ENCODE measurements at places on chromosomes 4 and X. TPM values are rescaled to one million over a fixed set of nuclear protein-coding genes. Genes with fewer than 3 reads are reported as not detected.
A peak's percentile ranks its signal among the peaks of the same experiment; 100 is the strongest.

DNA sequence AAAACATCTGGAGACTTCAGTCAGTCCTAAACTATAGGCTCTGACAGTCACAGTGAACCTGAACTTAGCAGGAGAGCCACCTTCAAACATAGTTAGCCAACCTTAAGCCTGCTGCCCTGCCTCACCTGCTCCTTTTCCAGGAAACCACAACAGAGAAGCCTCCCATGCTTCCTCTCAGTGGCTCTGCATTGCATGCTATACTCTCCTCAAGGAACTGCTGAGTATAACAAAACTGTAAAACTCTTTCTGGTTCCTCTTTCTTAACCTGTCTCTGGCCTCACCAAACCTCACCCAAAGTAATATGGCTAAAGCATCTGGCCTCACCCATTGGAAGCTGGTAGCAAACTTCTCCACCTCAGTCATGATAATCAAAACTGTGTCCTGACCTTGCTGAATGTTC lies 122.1 kb downstream of the ANKRD50 start:
- H3K36me3 ChIP-seq = peaks cover 25% of the 10 kb centered on the region
- H3K4me1 ChIP-seq = no peaks in the 10 kb centered on the region
- DNase-seq = no peak
- H3K4me3 ChIP-seq = no peak overlapping the region
- H3K27me3 ChIP-seq = no peaks in the 10 kb centered on the region

Gene SASH3
- not detected for total RNA-seq

DNA sequence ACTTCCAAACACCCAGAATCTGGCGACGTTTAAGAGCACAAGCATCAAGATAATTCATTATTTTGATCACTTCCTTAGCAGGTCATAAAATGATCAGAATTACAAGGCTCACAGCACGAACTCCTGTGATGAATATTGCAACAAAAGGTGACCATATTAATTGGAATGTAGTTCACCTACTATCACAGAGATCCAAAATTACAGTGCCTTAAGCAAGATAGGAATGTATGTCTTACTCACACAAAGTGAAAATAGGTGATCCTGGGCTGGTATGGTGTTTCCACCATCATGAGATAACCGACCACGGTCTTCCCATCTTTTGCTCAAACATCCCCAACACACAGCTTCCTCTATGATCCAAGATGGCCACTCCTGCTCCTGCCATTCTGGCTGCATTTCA lies 131.2 kb downstream of the SCFD2 start:
- H3K36me3 ChIP-seq = no peaks in the 10 kb centered on the region
- peaks cover 12% of the 10 kb centered on the region for H3K4me1 ChIP-seq
- H3K27me3 ChIP-seq = no peaks in the 10 kb centered on the region

DNA sequence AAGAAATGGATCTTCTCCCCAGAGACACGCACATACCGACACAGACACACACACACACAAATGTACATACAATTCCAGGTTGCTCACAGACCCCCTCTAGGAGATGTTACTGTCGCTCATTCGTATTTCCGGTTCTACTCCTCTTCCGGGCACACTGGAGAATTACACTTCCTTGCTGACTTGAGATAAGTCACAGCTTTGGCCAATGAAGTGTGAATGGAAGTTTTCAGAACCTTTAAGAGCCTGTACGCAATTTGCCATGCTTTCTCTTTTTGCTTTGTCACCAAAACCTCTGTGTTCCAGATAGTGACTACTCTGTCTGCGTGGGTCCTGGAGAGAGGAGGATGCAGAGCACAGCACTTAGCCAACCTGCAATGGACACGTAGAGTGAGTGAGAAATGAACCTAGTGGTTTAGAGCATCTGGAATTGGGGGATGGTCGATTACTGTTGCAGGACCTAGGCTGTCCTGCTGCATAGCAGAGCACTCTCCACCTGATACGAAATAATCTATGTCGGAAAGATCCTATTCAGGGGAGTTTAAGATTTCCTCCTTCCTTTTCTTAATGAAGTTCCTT lies 239.5 kb upstream of the TET2 start:
- no peak overlapping the region for H3K4me3 ChIP-seq
- H3K4me1 ChIP-seq = no peaks in the 10 kb centered on the region
- peaks cover 17% of the 10 kb centered on the region for H3K27me3 ChIP-seq
- no peak for DNase-seq
- no peak overlapping the region for H3K27ac ChIP-seq
- H3K36me3 ChIP-seq = no peaks in the 10 kb centered on the region

DNA sequence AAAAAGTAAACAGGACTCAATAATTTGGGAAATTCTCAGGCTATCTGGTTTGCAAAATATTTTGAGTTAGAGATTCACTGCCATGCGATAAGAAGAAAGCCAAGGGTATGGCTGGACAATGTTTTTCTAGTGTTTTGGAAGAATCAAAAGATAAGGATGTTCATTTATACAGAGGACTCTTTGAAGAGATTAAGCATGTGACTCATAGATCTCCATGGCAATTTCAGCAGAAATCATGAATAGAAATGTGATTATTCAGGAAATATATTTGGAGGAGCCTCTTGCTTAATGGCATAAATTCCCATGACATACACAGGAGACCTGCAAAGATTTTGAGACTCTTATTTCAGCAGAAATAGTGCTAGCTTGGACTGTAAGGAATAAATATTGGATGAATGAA lies 16.7 kb upstream of the FRAS1 start:
- H3K36me3 ChIP-seq = peaks cover 5% of the 10 kb centered on the region
- no peaks in the 10 kb centered on the region for H3K4me1 ChIP-seq
- H3K27ac ChIP-seq = no peak overlapping the region
- peaks cover 1% of the 10 kb centered on the region for H3K27me3 ChIP-seq

DNA sequence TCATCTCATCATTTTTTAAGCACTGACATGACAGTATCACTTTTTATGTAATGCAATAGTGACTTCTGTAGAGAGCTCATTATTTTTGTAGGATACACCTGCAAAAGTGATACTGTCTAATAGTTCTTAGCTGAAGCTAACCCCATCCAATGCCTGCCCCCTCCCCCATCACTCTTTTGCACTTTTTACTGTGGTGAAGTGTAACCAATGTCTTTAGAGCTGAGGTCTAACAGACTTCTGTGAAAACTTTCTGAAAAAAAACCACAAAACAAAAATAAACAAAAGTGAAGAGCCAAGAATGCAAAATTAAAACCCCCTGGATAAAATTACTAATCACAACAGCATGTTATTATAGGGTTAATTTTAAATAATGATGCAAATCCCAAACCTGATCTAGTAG lies 301.1 kb downstream of the ANK2 start:
- DNase-seq = no peak
- H3K27ac ChIP-seq = no peak overlapping the region
- H3K4me3 ChIP-seq = no peak overlapping the region
- no peaks in the 10 kb centered on the region for H3K27me3 ChIP-seq
- H3K36me3 ChIP-seq = peaks cover 12% of the 10 kb centered on the region

DNA sequence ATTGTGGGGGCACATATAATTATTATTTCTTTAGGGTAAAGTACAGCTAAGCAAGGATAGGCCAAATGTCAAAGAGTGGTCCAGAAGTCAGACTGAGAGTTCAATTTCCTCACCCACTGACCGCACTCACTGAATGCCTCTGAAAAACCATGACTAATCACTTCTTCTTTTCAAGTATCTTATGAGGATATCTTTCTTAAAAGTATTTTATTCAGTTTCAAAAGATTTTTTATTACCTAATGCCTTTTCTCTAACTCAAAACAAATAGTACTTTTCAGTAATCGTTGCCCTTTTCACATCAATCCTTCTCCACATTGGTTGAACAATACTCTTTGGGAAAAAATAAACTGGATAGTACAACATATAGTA lies 61.7 kb upstream of the CAMK2D start:
- DNase-seq = no peak
- H3K27me3 ChIP-seq = no peaks in the 10 kb centered on the region
- H3K4me3 ChIP-seq = no peak overlapping the region
- no peaks in the 10 kb centered on the region for H3K36me3 ChIP-seq
- no peak overlapping the region for H3K27ac ChIP-seq

GRCh38 chr4:137705171-137705783 lies 173.0 kb upstream of the PCDH18 start:
- no peak for DNase-seq
- H3K4me3 ChIP-seq = no peak overlapping the region
- peak overlapping the region; percentile 90 for H3K27ac ChIP-seq
- H3K27me3 ChIP-seq = no peaks in the 10 kb centered on the region
- H3K36me3 ChIP-seq = no peaks in the 10 kb centered on the region

Gene EXOC1L
- not detected for total RNA-seq

- H3K27me3 ChIP-seq = peaks cover 16% of the 10 kb centered on the region
- DNase-seq = no peak
- no peaks in the 10 kb centered on the region for H3K4me1 ChIP-seq
- H3K4me3 ChIP-seq = no peak within 1 kb of the TSS
- no peak within 1 kb of the TSS for H3K27ac ChIP-seq
These were observed at the start of gene IL1RAPL1 for GRCh38 chrX:28586981-28587551. Gene IL1RAPL1 (plus strand): TSS chrX:28587446.

Gene LRAT
- total RNA-seq = not detected

DNA sequence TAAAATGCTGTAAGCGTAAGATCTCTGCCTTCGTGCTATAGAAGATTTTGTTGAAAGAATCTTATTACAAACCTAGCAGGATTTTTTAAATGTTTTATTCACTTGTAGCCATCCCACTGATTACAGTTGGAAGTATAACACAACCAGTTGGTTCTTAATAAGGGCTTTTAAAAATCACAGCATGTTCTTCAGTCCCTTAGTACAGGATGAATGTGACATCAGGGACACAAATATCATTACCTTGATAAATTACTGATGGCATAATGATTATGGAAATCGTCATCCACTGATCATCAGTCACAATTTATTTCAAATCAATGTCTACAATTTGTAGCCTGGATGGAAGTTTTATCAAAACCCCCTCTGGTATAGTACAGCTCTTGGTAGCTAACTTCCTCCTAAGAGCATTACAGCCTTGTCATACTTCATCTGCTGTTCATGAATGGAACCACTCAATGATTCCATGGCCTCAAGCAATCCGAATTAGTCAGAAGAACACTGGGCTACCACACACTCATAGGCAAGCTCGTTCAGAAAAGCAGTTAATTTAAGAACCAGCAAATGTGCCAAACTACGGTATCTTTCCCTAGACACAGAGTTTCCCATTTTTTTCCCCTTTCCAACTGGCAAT lies 389.2 kb upstream of the TENM3 start:
- H3K27ac ChIP-seq = no peak overlapping the region
- no peak for DNase-seq
- no peaks in the 10 kb centered on the region for H3K36me3 ChIP-seq

Gene NCAPG
- total RNA-seq = 6.5 TPM

- peaks cover 20% of the 10 kb centered on the region for H3K4me1 ChIP-seq
- H3K36me3 ChIP-seq = no peaks in the 10 kb centered on the region
- H3K4me3 ChIP-seq = no peak overlapping the region
- DNase-seq = no peak
- no peaks in the 10 kb centered on the region for H3K27me3 ChIP-seq
These were observed 1535.3 kb upstream of the PCDH10 start for GRCh38 chr4:131613824-131614216.

GRCh38 chrX:12701628-12702027 lies 89.6 kb upstream of the PRPS2 start:
- H3K27ac ChIP-seq = no peak overlapping the region
- no peaks in the 10 kb centered on the region for H3K36me3 ChIP-seq
- H3K4me1 ChIP-seq = peaks cover 2% of the 10 kb centered on the region
- DNase-seq = no peak

GRCh38 chr4:139940600-139940999 lies 213.4 kb downstream of the MAML3 start:
- H3K27me3 ChIP-seq = peaks cover 2% of the 10 kb centered on the region
- DNase-seq = no peak
- H3K27ac ChIP-seq = no peak overlapping the region
- no peak overlapping the region for H3K4me3 ChIP-seq
- H3K4me1 ChIP-seq = peaks cover 9% of the 10 kb centered on the region

DNA sequence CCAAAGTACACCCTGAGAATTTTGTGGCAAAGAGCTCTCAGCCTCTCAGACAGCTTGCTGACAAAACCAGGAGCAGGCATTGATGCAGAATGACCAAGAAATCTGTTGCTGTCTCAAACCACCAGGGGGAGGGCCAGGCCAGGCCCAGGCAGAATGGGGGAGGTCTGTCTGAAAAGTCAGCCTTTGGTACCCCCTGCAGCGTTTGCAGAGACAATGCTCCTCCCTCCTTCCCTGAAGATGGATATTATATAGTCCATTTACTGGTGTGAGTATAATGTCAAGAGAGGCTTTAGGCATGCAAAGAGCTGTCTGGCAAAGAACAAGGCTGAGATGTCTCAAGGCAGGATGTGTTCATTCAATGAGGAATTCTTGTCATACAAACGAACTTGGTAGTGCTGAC lies 52.9 kb upstream of the TRPC5OS start:
- H3K27me3 ChIP-seq = peaks cover 5% of the 10 kb centered on the region
- DNase-seq = no peak
- no peak overlapping the region for H3K4me3 ChIP-seq

DNA sequence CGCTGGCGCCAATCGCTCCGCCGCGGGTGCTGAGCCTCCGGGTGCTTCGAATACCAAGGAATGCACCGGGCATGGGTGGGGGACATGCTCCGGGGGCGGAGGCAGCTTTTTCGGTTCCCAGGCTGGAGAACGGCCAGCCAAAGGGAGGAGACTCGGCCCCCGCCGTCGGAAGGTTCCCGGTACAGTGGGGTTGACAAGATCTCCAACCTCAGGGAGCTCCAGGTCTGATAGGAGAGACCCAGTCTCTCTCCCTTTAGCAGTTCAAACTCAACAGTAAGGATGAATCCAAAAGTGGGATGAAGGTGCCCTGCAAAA lies 29.1 kb upstream of the BCORL1 start:
- no peaks in the 10 kb centered on the region for H3K36me3 ChIP-seq
- H3K4me1 ChIP-seq = peaks cover 4% of the 10 kb centered on the region
- H3K4me3 ChIP-seq = no peak overlapping the region
- H3K27me3 ChIP-seq = no peaks in the 10 kb centered on the region
- no peak for DNase-seq

DNA sequence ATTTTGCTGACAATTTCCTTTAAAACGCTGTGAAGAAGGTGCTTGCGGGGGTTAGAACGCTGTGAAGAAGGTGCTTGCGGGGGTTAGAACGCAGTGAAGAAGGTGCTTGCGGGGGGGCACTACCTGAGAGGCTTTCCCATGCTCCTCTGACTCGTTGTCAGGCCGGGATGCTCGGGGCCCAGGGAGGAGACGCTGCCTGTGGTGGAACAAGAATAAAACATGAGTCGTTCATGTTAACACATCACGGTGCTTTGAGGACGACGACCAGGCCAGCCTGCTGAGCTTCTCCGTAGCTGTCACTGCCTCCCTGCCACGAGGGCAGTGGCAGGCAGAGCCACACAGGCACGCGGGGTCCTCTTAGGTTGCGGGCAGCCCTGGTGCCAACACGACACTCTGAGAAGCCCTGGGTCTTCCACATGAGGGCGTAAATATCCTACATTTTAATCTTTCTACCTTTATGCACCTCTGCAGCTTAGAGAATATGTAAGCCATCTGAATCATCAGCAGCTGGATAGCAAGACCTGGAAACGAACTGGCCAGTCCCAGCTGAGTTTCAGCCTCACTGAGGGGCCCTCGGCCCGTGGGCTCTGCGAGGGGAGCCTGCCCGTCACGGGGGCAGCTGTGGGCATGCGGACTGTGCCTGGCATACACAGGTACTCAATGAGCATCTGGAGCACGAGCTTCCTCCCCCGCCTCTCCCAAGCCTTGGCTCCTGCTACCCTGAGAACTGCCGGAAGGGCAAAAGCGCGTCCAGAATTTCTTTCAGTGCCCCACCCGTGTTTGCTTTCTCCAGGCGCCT lies 47.0 kb downstream of the FGFRL1 start:
- peaks cover 8% of the 10 kb centered on the region for H3K4me1 ChIP-seq
- DNase-seq = no peak
- no peak overlapping the region for H3K27ac ChIP-seq
- peaks cover 3% of the 10 kb centered on the region for H3K27me3 ChIP-seq

- H3K27me3 ChIP-seq = no peaks in the 10 kb centered on the region
- peaks cover 68% of the 10 kb centered on the region for H3K4me1 ChIP-seq
- peak overlapping the region; percentile 76 for H3K27ac ChIP-seq
- no peaks in the 10 kb centered on the region for H3K36me3 ChIP-seq
- H3K4me3 ChIP-seq = no peak overlapping the region
- DNase-seq = no peak
These were observed 4.8 kb downstream of the ADD1 start for GRCh38 chr4:2848449-2848848.
